KBM-7 (cell line): ENCODE measurements at places on chromosomes 11 and 22.

DNA sequence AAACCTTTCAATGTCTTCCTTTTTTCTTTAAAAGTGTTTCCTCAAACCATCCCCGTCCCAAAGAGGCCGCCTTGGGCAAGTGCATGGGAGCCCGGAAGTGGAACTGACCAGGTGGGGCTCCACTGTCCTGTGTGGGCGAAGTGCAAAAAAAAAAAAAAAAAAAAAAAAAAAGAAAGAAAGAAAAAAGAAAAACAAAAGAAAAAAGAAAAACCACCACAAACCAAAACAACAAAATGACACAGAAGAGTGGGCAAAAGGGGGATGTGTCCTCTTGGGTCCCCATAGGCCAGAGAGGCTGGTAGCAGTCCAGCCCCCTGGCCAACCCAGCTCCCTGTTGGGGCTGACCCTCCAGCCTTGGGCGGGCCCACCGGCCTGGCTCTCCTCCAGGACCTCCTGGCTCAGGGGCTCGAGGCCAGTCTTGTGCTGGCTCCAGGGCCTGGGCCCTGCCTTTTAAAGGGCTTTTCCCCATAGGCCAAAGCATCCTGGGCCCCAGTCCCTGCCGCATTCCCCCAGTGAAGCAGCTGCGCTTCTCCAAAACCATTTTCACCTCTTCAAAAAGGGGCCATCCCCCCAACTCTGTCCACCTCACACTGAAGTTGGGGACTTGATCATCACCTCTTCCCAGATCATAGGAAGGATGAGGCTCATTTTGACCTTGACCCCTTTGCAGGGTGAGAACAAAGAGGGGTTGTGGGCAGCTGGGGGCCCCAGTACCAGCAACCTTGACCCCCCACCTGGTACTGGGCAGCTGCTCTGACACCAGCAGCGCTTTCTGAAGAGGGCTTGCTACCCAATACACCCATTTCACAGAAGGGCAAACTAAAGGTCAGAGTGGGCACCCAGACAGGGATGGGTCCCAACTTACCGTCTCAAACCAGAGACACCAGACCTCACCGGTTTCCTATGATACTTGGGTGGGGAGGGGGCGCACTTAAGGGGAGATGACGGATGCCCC is 9.4 kb downstream of the CBX6 start:
- peak; percentile 16 for DNase-seq

GRCh38 chr11:47204637-47204989 is 10.2 kb upstream of the DDB2 start:
- no peak for DNase-seq

DNA sequence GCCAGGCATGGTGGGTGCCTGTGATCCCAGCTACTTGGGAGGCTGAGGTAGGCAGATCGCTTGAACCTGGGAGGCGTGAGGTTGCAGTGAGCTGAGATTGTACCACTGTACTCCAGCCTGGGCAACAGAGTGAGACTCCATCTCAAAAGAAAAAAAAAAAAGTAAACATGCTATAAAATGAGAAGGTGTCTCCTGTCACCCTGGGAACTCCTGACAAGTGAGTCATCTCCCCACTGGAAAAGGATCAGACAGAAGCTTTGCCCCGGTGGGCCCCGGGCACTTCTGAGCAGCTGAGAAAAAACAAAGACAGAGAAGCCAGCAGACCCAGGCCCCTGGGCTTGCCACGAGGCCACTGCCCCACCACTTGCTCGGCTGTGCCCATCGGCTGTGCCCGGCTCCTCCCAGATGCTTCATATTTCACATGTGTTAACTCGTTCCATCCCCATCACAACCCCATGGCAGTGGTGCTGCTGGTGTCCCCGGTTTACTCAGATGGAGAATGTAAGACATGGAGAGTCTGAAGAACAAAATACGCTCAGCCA is 22.3 kb downstream of the TTLL1 start:
- DNase-seq = no peak

GRCh38 chr22:19769393-19769715 is 8.8 kb downstream of the TBX1 start:
- no peak for DNase-seq

- DNase-seq = peak; percentile 73
Observed at GRCh38 chr11:116895048-116895757, 57.8 kb upstream of the APOA1 start.

GRCh38 chr22:43128928-43129424 is 14.2 kb downstream of the MCAT start:
- DNase-seq = peak; percentile 36
